ENCODE measurements at places on chromosomes 4 and X. TPM values are rescaled to one million over a fixed set of nuclear protein-coding genes. Genes with fewer than 3 reads are reported as not detected.

The SUPT20HL1 gene
- not detected for total RNA-seq

DNA sequence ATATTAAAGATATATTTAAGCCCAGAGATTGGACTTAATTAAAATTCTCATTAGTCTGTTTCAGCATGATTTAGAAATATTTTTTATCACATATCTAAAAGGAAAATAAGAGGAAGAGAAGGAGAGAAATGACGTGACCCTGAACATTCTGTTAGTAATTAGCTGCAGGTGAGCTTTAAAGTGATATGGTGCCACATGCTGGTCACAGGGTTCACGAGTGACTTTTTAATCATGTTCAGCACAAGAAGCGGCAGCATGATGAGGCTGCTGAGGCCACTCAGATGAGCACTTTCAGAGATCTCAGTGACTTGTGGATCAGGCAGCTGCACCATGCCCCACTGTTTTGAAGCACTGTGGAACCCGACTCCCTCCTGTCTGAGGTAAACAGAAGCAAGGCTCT, 37.9 kb upstream of the NPY2R start:
- no peak for DNase-seq

The PNMA6F gene
- not detected for total RNA-seq

The NDST4 gene
- not detected for total RNA-seq

DNA sequence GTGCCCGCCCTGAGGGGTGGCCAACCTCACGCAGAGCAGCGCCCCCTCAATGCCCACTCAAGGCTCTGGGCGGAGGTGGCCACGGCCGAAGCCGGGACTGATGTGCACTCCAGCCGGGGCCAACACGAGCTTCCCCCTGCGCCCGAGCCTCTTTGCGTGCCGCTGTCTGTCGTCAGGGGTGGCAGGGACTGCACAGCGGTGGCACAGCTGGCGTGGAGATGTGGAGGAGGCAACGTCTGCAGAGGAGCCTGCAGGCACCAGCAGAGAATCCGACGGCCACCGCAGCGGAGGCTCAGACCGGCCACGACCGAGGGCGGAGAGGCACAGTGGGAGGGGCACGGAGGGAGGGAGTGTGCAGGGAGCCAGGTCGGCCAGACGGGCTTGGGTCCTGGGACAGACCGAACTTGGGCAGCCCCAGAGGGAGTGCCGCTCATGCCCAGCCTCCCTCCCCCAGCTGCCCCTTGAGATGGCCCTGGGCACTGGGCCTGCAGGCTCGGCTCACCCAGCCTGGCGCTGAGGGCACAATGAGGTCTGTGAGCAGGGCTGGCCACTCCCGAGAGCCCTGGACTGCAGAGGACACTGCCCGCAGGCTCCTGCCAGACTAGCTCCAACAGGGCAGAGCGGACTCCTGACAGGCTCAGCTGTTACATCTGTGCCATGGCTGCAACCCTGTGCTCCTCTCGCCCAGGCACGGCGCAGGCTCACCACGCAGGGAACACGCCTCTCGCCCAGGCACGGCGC, 46.5 kb upstream of the CPLX1 start:
- DNase-seq = no peak

- DNase-seq = no peak
These were observed 64.1 kb upstream of the SMAD1 start for GRCh38 chr4:145417348-145418130.

The DMRTC1B gene
- total RNA-seq = not detected

- DNase-seq = no peak
These were observed 31.6 kb upstream of the PPARGC1A start for GRCh38 chr4:23921447-23921845.

The DBET gene
- not detected for total RNA-seq

GRCh38 chr4:42942216-42942615, 49.7 kb downstream of the GRXCR1 start:
- no peak for DNase-seq

DNA sequence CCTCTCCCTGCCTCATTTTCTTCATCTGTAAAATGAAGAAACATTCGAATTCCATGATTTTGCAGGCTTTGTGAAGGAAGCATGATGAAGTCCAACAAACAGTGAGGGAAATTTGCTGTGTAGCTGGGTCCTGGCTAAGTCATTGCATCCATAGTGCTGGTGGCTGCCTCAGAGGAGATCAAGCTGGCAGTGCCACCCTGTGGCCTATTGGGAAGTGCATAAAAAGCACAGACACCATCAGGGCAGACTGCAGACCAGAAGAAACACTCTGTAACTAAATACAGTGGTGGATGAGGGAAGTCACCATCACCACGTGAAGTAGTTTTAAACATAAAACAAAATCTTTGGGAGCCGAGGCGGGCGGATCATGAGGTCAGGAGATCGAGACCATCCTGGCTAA, 40.7 kb upstream of the DDX3X start:
- DNase-seq = peak; percentile 36

DNA sequence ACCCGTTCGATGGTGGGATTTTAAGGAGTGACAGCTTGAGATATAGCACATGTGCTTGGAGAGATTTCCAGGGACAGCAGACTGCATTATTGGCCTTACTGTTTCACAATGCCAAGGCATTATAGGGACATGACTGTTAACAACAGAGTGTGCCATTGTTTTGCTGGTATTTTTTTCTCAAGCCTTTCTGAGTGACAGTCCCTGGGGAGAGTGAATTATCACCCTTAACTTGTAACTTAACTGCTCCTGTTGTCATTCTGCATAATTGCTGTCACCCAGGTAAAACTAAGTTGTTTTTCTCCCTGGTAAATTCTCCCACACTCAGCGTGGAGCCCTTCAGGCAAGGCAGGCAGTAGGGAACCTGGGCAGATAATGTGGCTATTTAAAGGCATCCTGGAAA, 989.2 kb upstream of the LCORL start:
- DNase-seq = no peak

DNA sequence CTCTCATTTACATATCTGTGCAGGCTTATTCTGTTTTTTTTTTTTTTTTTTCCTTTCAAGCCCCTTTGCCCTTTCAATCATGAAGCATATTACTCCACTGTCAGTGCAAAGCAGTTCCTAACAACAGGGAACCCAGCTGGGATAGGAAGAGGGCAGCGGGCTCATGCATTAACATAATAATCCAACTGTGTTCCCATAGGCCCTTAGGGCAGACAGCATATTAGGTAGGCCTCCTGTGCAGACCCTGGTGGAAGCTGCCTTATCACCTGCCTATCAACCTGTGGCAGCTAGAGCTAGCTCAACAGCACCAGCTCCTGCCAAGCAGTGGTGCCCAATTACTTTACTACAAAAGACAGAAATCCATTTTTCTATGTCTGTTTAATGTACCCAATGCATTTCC, 49.3 kb downstream of the SLC10A7 start:
- DNase-seq = no peak

DNA sequence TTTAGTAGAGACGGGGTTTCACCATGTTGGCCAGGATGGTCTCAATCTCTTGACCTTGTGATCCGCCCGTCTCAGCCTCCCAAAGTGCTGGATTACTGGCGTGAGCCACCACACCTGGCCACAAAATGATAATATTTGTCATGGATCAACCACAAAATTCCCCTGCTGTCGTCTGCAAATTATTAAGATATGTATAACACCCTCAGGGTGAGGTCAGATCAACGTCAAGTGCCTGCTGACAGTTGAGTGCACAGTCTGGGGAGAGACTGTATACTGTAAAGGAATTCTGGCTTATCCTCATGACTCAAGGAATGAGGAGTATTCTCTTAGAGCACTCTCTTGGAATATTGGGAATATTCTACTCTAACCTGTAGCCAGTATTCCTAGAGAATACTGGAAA, 11.2 kb downstream of the EPGN start:
- no peak for DNase-seq

GRCh38 chr4:26140150-26140898, 180.5 kb upstream of the RBPJ start:
- no peak for DNase-seq

The FOXO4 gene
- total RNA-seq = 12.8 TPM

The SCML1 gene
- not detected for total RNA-seq

GRCh38 chrX:103941201-103941975, 21.0 kb upstream of the TMSB15B start:
- DNase-seq = peak; percentile 34

GRCh38 chrX:20451929-20452328, 185.2 kb upstream of the RPS6KA3 start:
- no peak for DNase-seq

DNA sequence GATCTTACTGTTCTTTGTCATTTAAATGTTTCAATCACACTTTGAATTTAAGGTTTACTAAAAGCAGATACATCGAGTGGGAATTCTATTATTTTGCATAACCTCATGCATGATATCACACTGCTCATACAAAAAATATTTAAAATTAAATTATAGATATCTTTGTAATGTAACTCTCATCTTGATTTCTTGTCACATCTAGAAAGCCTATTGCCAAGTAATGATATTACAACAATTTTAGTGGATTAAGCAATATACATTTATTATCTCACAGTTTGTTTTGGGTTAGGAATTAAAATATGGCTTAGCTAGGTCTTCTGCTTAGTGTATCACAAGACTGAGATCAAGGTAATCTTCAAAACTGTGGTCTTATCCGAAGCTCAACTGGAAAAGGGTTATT, 865.0 kb downstream of the CCSER1 start:
- no peak for DNase-seq

DNA sequence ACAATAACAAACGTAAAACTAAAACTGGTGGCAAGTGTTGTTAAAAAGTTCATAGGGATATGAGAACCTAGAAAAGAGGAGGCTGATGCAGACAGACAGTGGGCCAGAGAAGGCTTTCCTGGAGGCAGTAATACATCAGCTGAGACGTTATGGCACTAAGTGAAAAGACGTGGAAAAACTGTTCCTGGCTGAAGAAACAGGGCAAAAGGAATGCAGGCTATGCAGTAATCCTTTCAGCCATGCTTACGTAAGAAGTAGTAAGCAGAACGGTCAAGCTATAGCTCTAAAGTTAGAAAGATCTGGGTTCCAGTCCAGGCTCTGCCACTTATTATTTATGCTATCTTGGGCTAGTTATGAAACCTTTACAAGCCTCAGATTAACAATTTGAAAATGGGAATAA, 6.4 kb downstream of the LAMTOR3 start:
- DNase-seq = no peak

GRCh38 chrX:16788477-16788876, 2.2 kb downstream of the TXLNG start:
- DNase-seq = no peak

DNA sequence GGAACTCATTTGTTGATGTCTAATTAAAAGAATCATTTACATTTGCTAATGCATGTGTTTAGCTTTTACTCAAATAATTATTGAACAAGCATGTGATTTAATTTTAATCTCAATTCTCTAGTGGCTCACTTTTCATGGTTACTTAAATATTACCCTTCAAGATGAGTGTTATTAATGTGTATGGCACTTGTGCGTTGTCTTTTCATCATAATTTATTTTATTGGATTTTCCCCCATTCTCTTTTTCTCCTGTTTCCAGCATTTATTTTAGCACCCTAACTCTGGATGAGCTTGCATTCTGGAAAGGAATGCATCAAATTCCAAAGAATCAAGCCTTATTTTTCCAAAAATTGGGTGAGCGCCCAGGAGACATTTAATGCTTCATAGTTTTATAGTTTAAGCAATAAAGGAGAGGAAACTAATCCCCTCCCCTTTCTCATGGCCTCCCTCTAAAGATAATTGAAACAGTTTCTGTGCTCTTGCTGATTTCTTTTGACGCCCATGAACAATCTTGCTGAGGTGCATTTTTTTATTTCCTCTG, 191.1 kb upstream of the FAT4 start:
- no peak for DNase-seq

The TMEM35A gene
- total RNA-seq = not detected

The ADGRG4 gene
- not detected for total RNA-seq

GRCh38 chr4:105944540-105944939, 49.3 kb downstream of the NPNT start:
- no peak for DNase-seq

The FTSJ1 gene
- total RNA-seq = 54.7 TPM

The RHOXF2B gene
- total RNA-seq = not detected

GRCh38 chr4:25580633-25581467, 74.8 kb upstream of the SLC34A2 start:
- DNase-seq = no peak

GRCh38 chrX:18890049-18890381, 93.9 kb downstream of the PHKA2 start:
- no peak for DNase-seq

DNA sequence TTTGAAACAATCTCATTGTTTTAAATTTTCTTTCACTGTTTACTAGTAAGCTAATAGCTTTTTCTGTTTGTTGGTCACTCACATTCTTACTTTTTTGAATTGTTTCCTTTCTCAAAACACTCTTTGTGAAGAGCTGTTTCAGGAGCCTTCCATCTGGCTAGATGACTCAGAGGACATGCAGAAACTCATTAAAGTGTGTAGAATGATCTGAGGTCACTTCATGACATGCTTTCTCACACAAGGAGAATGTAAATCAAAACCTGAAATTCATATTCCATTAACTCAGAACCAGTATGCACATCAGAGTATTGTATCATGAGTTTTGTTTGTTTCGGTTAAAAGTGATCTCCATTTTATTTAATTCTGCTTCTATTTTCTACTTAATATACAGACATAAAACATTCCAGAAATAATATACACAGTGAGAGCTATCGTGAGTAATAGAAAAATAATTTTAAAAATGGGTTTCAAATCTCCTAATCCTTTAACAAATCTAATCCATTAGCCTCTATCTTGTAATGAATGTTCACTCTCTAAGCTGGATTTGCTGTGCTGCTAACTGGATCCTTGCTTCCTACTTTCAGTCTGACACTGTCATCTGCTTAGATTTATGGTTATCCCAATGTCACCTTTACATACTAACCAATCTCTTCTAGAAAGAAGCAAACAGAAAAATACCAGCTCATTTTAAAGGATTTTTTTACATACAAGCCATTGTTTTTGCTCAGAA, 449.6 kb downstream of the FSTL5 start:
- no peak for DNase-seq

DNA sequence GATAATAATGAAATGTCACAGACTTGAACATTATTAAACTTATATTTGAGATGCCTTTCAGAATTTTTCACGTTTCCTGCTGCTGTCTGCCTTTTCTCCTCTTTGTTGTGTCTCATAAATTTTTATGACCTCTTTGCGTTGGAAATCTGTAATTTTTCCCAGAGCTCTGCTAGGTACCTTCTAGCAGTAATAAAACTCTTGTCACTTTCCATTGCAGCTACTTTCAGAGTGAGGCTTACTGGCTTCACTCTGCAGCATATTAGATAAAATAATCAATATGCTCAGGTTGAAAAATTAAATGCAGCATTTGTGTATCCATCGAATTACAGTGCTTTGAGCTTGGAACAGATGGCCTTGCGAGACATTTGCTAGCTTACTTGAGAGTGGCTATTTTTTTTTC, 689.0 kb downstream of the GRID2 start:
- no peak for DNase-seq

The MAP7D2 gene
- total RNA-seq = not detected

The TAF7L gene
- total RNA-seq = not detected
